Activated CD4-positive, alpha-beta memory T cell treated with anti-CD3 and anti-CD28 coated beads for 36 hours (primary cell): ENCODE measurements at places on chromosomes 12 and 14. TPM values are rescaled to one million over a fixed set of nuclear protein-coding genes. Genes with fewer than 3 reads are reported as not detected.
A peak's percentile ranks its signal among the peaks of the same experiment; 100 is the strongest.

- no peak overlapping the region for H3K4me3 ChIP-seq
- no peak overlapping the region for H3K27ac ChIP-seq
- DNase-seq: no peak
- no peaks in the 10 kb centered on the region for H3K36me3 ChIP-seq
- H3K27me3 ChIP-seq: peaks cover 61% of the 10 kb centered on the region
Observed at GRCh38 chr14:101439023-101439422, 122.3 kb upstream of the DIO3 start.

DNA sequence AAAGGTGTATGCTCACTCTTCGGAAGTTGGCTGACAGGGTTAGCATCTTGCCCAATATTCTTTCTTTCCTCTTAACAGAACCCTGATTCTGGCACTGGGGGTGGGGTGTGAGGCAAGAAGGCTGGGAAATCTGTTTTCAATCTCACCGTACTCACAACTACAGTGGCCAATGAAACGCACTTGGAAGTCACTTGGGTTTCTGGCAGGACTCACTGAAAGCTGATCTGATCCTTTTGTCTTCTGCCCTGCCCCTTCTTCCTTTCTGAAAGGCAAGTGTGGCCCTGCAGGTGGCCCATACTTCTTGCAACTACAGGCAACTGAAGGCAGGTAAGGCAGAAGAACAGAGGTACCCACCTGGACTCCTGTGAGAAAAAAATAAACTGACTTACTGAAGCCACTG, 106.9 kb downstream of the STXBP6 start:
- H3K4me3 ChIP-seq: no peak overlapping the region
- H3K36me3 ChIP-seq: no peaks in the 10 kb centered on the region
- DNase-seq: no peak
- H3K27me3 ChIP-seq: peaks cover 1% of the 10 kb centered on the region

DNA sequence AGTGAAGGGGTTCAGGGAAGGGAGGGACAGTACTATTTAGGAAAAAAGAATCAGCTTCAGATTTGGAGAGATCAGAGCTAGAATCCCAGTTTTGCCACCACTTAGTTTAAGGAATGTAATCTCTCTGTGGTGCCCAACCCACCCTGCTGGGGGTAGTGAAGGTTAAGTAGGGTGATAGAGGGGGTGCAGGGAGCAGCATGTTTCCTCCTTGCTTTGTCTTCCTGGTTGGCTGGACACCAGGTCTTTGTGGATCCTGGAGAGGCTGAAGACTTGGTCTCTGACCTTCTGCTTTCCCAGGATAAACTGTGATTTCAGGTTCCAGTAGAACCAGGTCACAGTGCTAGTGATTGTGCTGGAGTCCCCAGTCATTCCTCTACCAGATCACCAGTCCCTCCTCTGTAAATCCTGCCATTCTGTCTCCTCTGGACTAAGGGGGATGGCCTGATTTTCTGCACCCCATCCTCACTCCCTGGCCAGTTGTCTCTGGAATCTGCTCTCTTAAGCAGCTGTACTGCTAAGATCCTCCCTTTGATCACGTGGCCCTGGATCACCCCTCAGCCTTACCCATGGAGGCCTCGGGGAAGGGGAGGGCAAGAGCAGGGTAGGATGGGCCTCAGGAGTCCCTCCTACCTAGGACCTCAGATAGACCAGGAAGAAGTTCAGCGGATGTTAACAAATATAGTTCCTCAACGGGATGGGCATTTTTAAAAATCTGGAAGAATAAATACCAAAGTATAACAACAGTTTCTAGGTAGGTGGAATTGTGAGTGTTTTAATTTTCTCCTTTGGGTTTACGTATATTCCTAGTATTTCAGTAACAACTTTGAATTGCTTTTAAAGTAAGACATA, 3.1 kb downstream of the MAP3K12 start:
- no peaks in the 10 kb centered on the region for H3K27me3 ChIP-seq
- H3K4me3 ChIP-seq: no peak overlapping the region
- H3K27ac ChIP-seq: no peak overlapping the region
- no peak for DNase-seq
- no peaks in the 10 kb centered on the region for H3K36me3 ChIP-seq
- H3K4me1 ChIP-seq: peaks cover 43% of the 10 kb centered on the region

DNA sequence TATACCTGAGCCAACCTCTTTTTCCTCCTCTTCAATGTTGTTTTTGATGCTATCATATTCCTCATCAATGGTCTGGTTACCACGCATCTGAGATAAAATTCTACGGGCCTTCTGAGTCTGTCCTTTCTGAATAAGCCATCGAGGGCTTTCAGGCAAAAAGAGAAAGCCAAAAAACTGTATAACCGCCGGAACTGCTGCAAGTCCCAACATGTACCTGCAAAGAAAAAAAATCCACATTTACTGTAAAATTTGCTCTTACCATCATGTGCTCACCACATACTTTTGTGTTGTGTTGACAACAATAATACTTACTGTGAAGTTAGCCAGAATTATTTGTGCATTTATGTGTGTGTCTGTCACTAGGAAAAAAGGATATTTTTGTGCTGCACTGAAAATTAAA, 77.6 kb downstream of the SLC2A13 start:
- H3K27ac ChIP-seq: no peak overlapping the region
- no peak for DNase-seq
- no peak overlapping the region for H3K4me3 ChIP-seq

DNA sequence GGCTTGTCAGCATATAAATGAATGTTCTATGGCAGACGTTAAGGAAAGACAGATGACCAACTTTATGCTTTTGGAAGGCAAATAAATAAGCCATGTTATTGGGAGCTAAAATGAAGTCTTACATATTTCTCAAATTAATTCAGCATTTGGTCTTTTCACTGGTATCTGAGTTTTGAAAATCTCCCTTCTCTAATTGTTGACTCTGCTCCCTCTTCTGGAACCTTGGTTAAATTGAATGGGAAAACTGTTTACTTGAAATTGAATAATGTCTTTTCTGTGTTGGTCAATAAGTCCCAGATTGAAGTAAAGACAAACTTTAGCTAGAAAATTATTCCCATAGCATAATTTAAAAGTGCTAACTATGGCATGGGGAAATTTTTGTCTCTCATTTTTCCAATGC, 38.7 kb downstream of the LGR5 start:
- peaks cover 6% of the 10 kb centered on the region for H3K27me3 ChIP-seq
- H3K4me3 ChIP-seq: no peak overlapping the region
- H3K36me3 ChIP-seq: no peaks in the 10 kb centered on the region
- no peaks in the 10 kb centered on the region for H3K4me1 ChIP-seq

- peaks cover 21% of the 10 kb centered on the region for H3K4me1 ChIP-seq
- no peak overlapping the region for H3K4me3 ChIP-seq
- DNase-seq: no peak
- H3K36me3 ChIP-seq: no peaks in the 10 kb centered on the region
Observed at GRCh38 chr12:46407361-46407760, 34.8 kb upstream of the SLC38A2 start.

GRCh38 chr14:30999038-30999773, 26.2 kb upstream of the AP4S1 start:
- DNase-seq: no peak
- H3K27ac ChIP-seq: no peak overlapping the region
- peaks cover 33% of the 10 kb centered on the region for H3K4me1 ChIP-seq
- H3K36me3 ChIP-seq: peaks cover 37% of the 10 kb centered on the region
- H3K4me3 ChIP-seq: no peak overlapping the region
- H3K27me3 ChIP-seq: no peaks in the 10 kb centered on the region

DNA sequence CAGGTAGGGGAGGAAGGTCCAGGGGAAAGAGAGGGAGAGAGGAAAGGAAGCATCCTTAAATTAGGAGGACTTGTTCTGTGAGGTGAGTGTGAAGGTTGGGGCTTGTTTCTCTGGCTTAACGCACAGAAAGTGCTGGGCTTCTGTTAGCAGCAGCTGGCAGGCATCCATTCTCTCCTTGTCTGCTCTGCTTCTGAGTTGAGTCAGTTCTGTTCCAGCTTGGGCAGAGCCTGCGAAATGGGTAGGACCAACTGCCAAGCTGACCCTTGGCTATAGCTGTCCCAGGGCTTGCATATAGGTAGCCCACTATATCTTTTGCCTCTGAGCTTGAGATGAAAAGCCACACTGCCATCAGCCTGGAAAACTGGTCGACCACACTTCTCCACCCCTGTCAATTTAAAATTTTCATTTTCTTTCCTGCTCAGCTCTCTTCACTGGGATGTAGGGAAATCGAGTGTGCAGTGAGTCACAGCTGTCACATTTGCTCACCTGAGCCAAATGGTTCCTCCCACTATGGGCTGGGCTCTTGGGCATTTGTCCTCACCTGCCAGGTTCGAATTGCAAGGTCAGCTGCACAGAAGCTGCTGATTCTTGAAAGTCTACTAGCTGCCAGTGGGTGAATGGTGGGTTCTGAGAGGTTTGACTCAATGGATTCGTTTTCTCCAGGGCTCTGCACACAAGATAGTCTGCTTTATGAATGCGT, 256.4 kb upstream of the PWP1 start:
- H3K4me3 ChIP-seq: no peak overlapping the region
- DNase-seq: no peak
- peaks cover 3% of the 10 kb centered on the region for H3K36me3 ChIP-seq
- H3K27ac ChIP-seq: no peak overlapping the region
- peaks cover 14% of the 10 kb centered on the region for H3K4me1 ChIP-seq
- no peaks in the 10 kb centered on the region for H3K27me3 ChIP-seq

DNA sequence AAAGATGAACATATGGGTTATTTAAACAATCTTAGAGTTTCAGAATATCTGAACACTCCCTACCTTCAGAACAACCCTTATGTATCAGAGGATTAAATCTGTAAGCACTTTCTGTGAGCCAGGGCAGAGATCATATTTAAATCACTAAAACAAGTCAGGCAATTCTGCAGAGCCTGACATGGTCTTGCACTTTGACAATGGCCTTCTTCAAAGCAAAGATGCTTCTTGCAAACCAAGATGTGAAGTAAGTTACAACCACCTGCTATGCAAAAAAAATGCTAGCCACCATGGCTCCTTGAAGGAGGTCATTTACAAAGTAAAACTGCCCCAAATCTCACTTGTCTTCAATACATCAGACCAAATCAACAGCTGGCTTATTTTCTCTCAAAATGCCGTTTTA, 3.2 kb downstream of the PPP1CC start:
- H3K27ac ChIP-seq: peak overlapping the region; percentile 99
- DNase-seq: no peak
- peak overlapping the region; percentile 99 for H3K4me3 ChIP-seq
- H3K4me1 ChIP-seq: peaks cover 61% of the 10 kb centered on the region
- peaks cover 58% of the 10 kb centered on the region for H3K36me3 ChIP-seq

GRCh38 chr12:71371122-71371521, 68.5 kb upstream of the LGR5 start:
- DNase-seq: no peak
- H3K36me3 ChIP-seq: no peaks in the 10 kb centered on the region
- H3K27ac ChIP-seq: no peak overlapping the region
- H3K4me1 ChIP-seq: no peaks in the 10 kb centered on the region

Gene SMARCD1
- total RNA-seq: 56.1 TPM

Gene TSPAN8
- total RNA-seq: not detected

Gene FAM181A
- not detected for total RNA-seq

Gene DLST
- 137 TPM for total RNA-seq

GRCh38 chr12:65500091-65500900, 221.8 kb downstream of the MSRB3 start:
- no peaks in the 10 kb centered on the region for H3K4me1 ChIP-seq
- H3K27me3 ChIP-seq: peaks cover 3% of the 10 kb centered on the region
- H3K27ac ChIP-seq: no peak overlapping the region
- no peak overlapping the region for H3K4me3 ChIP-seq
- no peak for DNase-seq

DNA sequence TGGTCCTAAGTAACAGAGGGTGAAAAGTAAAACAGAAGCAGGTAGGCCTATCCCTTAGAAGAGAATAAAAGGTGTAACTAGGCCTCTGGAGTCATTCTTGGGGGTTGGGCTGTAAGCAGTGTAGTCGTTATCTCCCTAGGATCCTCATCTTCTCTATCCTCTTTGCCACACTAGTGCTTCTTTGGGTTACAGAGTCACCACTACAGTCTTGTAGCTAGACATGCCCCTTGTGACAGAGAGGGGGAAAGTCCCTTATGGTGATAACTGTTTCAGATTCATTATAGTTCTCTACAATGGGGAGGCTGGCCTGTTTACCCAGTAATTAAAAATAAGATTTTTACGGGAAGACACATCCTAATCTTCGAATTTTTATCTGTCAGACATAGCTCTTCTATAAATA, 16.4 kb upstream of the SRP54 start:
- H3K36me3 ChIP-seq: peaks cover 21% of the 10 kb centered on the region
- peaks cover 20% of the 10 kb centered on the region for H3K4me1 ChIP-seq
- no peak for DNase-seq
- no peaks in the 10 kb centered on the region for H3K27me3 ChIP-seq
- H3K27ac ChIP-seq: peak overlapping the region; percentile 61

DNA sequence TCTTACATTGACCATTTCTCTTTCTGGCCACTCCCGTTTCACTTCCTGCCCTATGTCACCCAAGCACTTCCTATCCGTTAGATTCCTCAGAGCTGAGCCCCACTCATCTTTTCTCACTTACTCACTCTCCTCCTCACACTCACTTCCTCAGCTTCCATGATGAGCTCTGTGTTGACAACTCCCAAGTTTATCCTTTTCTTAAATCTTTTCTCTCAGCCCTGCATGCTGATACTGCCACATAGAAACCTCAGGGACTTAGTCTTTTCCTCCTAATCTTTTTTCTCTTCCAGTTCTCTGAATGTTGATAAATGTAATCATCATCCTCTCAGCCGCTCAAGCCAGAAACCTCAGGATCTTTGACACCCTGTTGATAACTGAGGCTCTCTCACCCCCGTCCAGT, 99.6 kb downstream of the ANO6 start:
- no peak overlapping the region for H3K4me3 ChIP-seq
- H3K36me3 ChIP-seq: peaks cover 26% of the 10 kb centered on the region
- H3K27ac ChIP-seq: no peak overlapping the region
